Lower leg skin (tissue), 4 donors: ENCODE measurements at places on chromosomes 12 and 14. TPM values are rescaled to one million over a fixed set of nuclear protein-coding genes. Genes with fewer than 3 reads are reported as not detected.

RHNO1 gene
- total RNA-seq: 15.2 TPM

PIWIL1 gene
- not detected for total RNA-seq

ANO6 gene
- total RNA-seq: 41.1 TPM

COL2A1 gene
- 0.07 TPM for total RNA-seq

ACVR1B gene
- 84.8 TPM for total RNA-seq

SPRING1 gene
- total RNA-seq: 25.3 TPM
